HCT116 (cell line): ENCODE measurements at places on chromosomes 2 and 18.

DNA sequence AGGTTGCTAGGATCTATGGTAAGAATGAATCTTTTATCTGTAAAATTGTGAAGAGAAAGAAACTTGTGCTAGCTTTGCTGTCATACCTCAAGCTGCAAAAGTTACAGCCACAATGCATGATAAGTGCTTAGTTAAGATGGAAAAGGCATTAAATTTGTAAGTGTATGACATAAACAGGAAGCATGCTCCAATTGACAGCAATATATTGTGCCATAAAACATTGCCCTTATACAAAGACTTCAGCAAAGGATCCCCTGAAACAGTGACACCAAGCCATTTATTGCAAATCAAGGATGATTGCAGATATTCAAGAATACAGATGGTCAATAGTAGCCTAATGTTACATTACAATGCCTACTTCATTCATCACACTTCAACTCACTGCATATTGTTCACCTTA is 283.1 kb downstream of the CPS1 start:
- no peak for DNase-seq

DNA sequence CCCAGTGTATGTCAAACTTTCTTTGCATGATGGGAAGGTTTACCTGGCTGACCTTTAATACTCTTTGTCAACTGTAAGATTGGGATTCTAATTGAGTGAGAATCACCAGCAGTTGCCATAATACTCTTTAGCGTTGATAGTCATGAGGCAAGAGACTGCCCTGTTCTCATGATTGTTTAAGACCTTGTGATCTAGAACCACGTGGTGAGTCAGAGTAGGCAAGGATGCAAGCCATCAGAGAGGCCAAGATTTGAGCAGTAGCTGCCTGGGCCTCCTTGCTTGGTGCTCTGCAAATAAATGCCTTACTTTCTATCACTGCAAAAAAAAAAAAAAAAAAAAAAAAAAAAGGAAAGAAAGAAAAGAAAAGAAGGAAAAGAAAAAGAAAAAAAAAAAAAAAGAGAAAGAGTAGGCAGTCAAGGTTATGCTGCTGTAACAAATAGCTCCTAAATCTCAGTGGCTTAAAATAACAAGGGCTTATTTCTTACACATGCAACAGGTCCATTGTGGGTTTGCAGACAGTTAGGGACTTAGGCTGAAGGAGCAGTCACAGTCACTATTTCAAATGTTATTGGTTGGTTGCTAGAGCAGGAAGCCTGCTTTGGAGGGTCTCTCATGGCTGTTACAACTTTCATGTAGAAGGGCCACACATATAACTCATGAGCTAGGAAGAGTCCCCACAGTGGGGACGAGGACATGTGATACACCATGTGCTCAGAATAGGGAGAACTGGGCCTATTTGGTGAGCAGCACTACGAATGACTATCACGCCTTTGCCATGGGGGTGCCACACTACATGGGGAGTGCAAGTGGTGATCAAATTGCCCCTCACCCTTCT is 21.7 kb downstream of the IL1R2 start:
- no peak for DNase-seq

DNA sequence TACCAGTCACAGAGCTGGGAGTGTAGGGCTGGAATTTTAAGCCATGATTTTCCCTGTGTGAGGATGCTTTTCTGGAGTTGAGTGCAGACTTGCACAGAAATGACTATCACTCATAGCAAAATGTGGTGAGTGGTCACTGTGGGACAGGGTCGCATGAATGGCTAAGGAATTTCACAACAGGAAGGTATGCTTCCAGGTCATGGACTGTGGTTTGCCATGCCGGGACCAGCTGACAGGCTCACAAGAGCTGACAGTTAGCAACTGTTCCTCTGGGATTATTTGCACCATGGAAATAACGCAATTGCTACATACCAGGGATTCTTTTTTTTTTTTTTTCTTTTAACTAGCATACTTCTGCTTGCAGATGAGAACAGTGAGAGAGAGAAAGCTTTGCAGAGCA is 3.8 kb upstream of the UXS1 start:
- no peak for DNase-seq

DNA sequence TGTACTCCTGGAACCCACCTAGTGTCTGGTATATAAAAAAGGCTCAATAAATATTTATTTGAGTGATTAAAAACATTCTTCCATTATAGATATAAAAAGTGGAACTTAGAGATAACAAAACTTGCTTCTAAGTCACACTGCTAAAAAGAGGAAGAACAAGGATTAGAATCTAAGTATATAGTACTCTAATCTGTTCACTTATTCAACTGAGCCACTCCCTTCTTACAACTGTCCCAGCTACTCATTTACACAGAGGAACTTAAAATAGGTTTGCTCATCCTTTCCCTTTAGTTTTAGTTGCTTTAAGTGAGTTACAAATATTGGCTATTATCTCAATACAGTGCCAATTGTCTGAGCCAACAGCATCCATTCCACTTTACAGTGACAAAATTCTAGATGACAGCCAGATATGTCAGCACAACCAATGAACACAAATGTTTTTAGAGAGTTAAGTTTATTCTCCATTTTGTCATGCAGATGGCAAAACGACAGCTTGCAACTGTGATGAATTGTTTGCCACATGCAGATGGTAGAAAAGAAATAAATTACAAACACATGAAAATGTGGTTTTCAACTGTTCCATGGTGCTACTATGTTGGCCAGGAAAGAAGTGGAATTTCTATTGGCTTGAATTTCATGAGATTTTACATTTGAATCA is 280.7 kb upstream of the ZC3H15 start:
- no peak for DNase-seq

DNA sequence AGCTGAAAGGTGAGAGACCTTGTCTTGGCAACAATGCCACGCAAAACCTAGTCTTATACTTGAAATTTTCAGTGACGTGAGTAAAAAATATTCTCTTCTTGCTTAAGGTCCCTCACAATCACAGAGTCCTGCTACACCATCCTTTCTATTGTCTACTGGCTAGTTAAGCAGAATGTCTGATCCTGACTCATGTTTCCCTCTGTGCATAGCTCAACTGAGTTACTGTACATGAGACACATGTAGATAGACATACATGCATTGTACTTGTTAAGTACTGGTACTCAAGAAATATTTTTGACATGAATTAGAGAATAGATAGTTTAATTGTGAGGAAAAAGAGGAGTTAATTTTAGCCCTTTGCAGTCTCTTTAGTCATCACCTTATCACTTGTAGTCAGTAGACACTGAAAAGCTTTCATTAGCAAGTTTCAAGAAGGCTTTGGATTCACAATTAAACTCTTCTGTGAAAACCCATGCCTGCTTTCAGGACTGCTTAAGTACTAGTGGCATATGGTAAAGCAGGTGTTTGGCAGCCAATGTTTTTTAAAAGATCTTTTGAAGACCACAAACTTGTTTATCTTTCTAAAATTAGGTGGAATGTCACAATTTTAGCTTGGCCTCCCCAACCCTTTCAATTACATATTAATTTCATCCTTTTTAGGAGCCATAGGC is 158.7 kb upstream of the CCDC150 start:
- no peak for DNase-seq

DNA sequence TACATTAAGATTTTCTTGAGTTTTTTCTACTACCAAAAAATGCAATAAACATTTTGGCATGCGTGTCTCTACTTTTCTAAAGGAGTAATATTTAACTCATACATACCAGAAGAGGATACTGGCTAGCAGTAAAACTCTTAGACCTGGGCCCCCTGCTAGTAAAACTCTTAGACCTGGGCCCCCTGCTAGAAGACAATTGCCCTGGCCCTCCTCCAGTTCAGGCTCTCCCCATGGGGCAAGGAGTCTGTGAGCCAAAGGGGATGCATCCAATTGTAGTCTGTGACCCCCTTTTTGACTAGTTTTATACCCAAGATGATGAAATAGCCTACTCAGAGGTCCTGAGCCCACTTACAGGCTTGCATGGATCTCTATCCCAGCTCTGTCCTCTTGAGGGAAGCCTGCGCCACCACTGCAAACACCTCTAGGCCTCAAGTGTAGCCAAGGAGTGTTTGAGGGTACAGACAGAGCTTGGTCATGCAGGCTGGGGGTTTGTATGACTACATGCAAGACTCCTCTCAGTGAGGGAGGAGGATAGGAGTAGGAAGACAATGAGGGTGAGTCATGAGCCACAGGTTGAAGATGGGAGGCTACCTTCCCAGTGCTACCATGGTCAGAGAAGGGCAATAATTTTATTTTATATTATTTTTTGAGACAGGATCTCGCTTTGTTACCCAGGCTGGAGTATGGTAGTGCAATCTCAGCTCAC is 45.2 kb upstream of the PGAP1 start:
- DNase-seq = no peak

GRCh38 chr18:45670281-45670962 is 53.6 kb upstream of the SLC14A1 start:
- no peak for DNase-seq
